DMS153 (cell line): ENCODE measurements at places on chromosomes 7 and 10.

DNA sequence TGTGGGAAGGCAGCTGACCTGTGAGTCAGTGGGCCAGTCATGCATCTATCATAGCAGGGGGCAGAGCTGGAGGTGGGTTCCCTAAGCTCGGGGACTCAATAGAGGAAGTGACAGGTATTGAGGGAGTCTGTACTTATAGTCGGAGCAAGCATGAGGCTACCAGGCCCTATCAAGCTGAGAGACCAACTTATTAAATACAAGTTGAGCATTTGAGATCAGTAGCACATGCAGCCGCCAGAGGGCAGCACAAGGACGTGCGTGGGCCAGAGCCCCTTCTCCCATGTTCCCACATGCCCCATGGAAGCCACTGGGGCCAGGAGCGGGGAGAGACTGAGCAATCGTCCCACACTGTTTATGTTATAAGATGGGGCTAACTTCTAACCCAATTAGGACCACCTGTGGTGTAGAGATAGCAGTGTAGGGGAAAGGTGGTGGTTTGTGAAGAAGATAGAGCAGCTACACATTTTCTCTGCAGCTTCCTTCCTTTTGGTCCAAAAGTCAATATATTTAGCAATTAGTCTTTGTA lies 13.0 kb upstream of the STK31 start:
- no peak for DNase-seq

DNA sequence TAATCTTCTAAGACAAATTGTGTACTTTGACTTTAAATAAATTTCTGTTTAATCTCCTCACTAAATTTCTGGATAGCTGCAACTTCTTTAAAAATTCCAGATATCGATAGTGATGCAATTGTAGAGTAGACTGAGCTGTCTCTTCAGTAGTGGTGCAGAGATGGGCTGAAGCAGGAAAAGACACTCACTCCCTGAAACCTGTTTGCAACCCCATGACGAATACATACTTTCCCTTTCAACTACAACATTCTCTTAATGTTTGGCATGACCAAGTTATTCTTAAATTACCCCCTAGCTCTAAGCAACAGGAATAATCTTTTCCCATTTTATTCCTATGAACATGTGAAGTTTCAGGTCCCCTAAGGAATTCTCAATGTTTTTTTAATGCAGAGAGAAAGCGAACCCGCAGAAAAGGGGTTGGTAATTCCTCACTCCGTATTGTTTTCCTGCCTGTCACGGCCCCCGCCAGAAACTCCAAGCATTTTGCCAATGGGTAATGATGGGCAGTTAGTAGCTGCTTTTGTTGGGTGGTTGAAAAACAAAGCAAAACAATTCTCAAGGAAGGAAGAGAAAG lies 1.3 kb downstream of the THSD7A start:
- DNase-seq, result peak; percentile 30

DNA sequence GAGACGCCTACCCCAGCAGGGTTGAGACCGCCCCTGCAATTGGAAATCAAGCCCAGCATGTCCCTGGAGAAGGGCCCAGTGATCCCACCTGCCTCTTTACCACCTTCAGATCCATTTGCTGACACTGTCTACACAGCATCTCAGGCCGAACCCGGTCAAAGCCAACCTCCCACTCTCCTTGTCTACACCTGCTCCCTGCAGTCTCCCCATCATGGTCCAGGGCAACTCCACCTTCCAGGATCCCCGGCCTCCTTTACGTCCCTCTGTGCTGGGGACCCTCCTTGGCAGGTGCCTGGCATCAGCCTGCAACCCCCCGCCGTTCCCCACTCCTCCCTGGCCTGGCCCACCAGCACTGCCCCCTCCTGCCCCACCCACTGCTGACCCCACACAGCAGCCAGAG lies 227.2 kb downstream of the PAXIP1 start:
- no peak for DNase-seq

GRCh38 chr7:18352339-18353255 lies 143.0 kb upstream of the HDAC9 start:
- DNase-seq, result peak; percentile 75

DNA sequence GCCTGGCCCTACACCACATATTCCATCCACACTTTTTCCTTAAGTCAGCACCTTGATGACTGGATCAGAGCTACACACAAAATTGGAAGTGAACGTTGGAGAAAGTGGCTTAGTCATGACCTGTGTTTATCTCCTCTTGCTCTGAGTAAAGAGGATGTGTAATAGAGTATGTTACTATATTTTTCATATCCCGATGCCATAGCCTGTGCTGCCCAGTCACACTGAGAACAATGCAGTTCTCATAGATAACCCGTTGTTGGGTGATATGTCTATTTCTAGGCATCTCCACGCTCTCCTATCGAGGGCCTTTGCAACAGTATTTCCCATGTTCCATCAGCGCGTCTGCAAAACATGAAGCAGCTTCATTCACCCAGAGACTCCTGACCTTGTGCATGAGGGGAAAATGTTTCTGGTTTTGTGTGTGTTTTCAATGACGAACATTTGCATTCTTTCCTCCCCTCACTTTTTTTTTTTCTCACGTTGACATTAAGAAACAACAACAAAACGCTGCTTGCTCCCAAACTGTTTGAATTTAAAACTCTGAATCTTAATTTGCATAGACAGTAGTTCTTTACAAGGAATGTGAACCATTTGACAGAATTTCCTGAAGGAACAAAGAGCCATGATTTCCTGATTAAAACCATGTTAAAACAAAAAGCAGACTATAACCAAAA lies 43.4 kb downstream of the GRK5 start:
- DNase-seq, result no peak

- no peak for DNase-seq
Observed at GRCh38 chr10:20839141-20839540, 58.0 kb downstream of the NEBL start.

- DNase-seq, result no peak
Observed at GRCh38 chr7:77409005-77409738, 7.0 kb downstream of the GSAP start.

DNA sequence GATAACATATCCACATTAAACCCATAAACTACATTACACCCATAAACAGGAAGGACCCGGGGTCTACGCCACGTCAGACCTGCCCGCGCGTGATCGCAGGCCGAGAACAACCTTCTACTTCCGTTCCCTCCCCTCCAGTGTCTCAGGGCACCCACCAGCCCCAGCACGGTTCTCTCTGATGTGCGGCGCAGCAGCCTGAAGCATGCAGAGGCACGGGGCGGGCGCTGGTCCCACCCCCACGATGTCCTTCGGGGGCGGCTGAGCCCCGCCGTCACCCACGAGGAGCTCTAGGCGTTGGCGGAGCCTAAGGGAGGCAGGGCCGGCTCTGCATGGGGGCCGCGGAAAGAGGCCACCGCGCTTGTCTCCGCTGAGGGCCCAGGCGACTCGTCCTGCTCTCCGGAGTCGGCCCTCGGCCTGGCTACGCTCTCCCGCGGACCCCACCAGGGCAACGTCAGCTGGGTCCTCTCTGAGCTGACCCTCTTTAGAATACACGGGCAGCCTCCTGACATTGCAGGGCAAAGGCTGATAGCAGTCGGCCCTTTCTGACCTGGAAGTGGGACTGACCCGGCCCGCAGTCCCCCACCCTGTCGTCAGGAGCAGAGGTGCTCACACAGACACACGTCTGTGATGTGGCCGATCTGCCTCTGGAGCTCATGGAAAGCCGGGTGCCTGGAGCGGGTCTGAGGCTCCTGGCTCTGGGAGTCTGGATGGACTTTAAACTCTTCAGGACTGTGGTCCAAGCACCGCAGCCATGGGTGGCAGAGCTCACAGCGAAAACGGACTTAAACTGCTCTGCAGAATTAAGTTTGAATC lies 65.6 kb upstream of the ADGRA1 start:
- DNase-seq, result no peak

GRCh38 chr7:44116087-44116788 lies 7.1 kb downstream of the POLD2 start:
- DNase-seq, result no peak

DNA sequence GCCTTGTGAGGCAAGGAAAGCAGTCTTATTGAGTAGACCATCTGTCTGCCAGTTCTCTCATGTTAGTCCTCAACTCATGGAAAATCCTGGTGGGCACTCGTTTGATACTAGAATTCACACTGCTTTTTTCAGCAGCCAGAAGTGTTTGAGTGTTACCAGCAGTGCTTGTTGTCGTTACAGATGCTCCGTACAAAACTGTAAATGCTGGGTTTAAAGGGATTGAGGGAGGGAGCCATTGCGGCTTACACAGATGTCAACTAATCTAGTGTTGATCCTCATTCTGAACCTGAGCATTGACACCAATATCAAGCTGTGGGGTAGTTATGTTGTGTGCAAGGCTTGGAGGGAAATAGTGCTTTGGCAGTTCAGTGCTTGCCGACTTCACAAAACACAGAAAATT lies 348.6 kb downstream of the AUTS2 start:
- DNase-seq, result no peak

DNA sequence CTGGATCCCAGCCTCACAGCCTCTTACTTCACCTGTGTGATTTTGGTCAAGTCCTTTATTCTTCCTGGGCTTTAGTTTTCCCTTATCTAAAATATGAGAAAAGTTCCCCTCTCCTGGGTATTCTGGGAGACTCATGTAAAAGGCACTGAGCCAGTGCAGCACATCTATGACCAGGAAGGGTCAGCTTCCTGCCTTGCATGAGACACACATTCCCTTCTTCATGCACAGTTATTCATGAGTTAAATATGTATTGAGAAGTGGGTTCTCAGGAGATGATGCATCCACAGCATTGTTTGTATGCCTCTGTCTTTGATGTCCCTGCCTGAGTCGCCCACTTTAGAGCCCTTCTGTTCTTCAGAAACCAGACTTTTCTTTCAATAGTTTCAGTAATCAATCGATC lies 33.3 kb downstream of the EGFR start:
- no peak for DNase-seq

DNA sequence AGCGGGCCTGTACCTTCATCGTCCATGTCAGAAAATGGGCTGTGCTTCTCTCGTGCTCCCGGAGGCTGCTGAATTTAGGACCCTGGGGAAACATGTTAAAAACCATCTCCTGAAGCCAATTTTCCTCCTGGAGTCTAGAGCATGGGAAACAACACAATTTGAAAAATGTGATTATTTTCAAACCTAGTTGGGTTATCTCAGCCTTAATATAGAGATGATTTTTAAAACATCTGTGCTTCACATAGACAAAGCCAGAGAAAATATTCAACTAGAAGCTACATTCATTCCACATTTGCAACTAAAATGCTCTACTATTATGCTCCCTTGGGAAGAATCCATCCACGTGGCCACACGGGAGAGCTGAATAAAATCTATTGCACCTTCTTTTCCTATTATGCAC lies 225.9 kb upstream of the TMEM72 start:
- DNase-seq, result no peak

- peak; percentile 2 for DNase-seq
Observed at GRCh38 chr7:65371468-65371867, 2.2 kb upstream of the ZNF92 start.

- no peak for DNase-seq
Observed at GRCh38 chr7:76165973-76166403, 35.7 kb upstream of the SRRM3 start.

DNA sequence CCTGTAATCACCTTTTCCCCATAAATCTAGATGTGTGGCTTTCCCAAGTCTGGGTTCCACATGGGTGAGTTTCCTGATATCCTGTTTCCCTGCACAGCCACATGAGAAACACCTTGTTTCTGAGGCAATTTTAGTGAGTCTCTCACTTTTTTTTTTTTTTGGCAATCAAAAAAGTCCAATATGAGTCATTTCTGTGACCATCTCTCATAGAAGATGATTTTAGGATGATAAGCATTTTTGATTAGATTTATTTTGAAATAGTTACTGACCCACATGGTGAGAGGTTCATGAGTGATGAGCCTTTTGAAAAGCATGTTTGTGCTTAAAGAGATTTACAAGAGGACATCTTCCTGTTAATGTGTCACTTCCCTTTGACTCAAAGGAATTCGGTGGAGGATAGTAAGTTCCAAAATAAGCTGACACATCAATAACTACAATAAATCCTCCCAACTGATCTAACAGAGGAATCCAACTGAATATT lies 464.0 kb downstream of the INHBA start:
- DNase-seq, result no peak

DNA sequence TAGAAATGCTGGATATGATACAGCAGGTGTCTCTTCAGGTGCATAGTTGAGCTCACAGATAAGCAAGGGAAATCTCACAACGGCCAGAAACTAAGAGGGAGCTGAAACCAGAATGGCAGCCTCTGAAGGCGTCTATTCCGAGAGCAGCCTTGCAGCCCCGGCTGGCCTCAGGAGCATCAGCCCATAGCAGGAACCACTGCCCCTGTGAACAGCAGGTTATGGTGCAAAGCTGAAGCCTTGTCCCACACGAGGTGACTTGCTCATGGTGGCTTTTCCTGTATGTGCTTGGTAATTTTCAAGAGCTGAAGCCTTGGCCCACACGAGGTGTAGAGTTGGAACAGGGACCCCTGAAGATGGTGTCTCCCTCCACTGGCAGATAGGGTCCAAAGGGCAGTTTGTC lies 33.2 kb downstream of the BNIP3 start:
- no peak for DNase-seq

DNA sequence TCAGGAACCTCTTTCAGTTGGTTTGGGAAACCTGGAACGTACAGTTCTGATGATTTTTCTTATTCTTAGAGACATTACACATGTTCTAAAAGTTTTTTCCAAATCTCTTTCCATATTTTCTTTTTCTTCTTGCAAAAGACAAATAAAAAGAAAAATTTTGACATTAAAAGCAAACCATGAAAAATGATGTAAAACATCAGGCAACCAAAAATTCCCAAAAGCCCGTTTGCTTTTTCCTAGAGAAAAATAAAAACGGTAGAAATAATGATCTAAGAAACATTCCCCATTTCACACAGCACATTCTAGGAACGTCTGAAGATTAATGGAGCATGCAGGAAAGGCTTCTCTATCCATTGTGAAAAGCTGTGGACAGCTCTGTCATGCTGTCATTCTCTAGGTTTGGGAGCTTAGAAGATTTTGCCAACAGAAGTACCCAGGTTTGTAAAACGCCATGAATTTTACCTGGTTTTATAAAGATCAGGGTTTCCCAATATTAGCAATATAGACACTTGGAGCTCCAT lies 11.2 kb upstream of the PRTFDC1 start:
- DNase-seq, result no peak

DNA sequence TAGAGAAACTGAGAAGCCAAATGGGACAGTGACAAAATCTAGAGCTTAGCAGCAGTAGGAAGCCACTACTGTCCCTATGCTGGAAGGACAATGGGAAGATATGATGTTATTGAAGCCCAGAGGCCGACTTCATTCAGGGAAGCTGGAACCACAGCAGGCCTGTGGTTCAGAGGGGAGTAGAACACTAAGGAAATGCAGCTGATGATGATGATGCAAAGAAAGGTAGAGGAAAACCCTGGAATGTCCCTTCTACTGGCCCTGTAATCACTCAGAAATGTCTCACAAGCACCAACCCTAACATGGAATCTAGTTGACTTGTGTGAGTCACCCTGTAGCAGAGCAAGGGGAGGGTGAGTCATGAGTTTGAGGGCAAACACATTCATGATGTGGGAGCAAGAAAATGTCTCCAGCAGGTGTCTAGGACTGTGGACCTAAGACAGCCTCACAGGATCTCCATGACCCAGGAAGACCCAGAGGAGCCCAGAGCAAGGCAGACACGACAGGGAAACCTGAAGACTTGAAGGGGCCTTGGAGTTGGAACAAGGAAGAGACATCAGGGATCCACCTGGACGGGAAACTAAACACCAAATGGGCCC lies 37.0 kb upstream of the LRRC17 start:
- DNase-seq, result no peak

GRCh38 chr10:785089-785860 lies 95.8 kb upstream of the DIP2C start:
- no peak for DNase-seq

GRCh38 chr10:12022580-12023257 lies 19.9 kb downstream of the UPF2 start:
- DNase-seq, result no peak
